ENCODE measurements at places on chromosomes 11 and 22.

DNA sequence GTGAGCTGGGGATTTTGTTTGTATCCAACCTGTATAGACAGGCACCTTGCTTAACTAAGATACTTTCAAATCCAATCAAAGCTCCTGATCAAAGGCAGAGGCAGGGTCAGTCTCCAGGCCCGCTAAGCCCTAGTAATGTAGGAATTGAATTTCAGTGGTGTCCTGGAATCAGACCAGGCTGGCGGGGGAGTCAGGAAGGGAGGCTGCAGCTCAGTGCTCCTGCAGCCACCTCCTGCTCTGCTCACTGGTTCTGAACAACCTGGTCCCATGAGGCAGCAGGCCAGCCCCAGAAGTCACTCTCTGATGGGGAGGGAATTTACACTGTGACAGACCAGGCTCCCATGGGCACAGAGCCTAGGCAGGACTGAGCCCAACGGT, 38.5 kb upstream of the GALNT18 start:
- no peak for ATAC-seq

GRCh38 chr11:57905439-57905838, 118.2 kb upstream of the OR9Q1 start:
- no peak for ATAC-seq

DNA sequence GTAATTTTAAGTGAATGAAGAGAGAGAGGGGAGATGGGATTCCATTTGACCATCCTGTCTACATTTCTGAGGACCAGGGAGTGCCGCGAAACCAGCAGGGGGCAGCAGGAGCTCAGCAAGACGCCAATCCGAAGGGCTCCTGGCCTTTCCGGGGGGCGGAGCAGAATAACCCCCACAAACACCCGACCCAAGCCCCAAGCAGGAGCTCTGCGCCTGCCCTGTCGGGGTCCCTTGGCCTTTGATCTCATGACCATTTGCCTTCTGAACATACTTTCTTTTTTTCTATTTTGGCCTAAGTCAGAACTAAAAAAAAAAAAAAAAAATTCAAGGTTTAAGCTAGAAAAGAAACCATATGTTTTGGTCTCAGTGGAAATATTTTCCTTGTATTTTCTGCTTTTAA, 21.9 kb upstream of the SCN2B start:
- peak; percentile 97 for ATAC-seq

- no peak for ATAC-seq
Measured at GRCh38 chr11:122676638-122677037, 21.1 kb downstream of the UBASH3B start.

DNA sequence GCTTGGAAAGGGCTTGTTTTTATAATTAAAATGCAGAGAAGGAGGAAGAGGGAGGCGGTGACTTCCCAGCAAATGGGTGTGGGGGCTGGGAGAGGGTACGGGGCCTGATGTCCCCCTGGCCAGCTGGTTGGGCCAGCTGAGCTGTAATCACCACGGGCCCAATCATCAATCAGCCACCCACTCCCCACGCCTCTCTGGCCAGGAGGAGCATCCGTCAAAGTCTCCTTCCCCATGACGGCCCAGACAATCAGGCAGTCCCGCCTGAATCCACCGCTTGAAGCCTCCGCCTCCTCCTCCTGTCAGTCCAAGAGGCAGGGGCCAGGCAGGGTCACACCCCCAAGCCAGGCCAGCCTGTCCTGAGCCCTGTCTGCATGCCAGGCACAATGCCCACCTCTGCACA, 13.3 kb upstream of the CABP7 start:
- ATAC-seq: no peak

Measured in SK-N-SH treated with all-trans-retinoic acid at 6 μM for 48 hours (cell line).